ENCODE measurements at places on chromosomes 7 and 10. TPM values are rescaled to one million over a fixed set of nuclear protein-coding genes. Genes with fewer than 3 reads are reported as not detected.

The NUTM2D gene
- total RNA-seq = 2.8 TPM

DNA sequence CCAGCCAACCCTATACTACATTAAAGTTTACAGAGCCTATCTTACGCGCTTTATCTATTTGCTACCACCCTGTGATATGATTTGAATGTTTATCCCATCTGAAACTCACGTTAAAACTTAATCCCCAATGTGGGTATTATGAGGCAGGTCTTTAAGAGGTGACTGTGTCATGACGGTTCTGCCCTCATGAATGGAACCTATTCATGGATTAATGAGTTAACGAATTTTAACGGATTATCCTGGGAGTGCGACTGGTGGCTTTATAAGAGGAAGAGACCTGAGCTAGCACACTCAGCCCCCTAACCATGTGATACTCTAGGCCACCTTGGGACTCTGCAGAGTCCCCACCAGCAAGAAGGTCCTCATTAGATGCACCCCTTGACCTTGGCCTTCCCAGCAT, 37.8 kb downstream of the SRPK2 start:
- H3K27ac ChIP-seq = no peak overlapping the region
- H3K4me1 ChIP-seq = peaks cover 36% of the 10 kb centered on the region
- no peaks in the 10 kb centered on the region for H3K36me3 ChIP-seq
- no peak overlapping the region for H3K4me3 ChIP-seq
- no peaks in the 10 kb centered on the region for H3K27me3 ChIP-seq

GRCh38 chr10:62087329-62087728, 181.3 kb downstream of the RTKN2 start:
- no peak overlapping the region for H3K4me3 ChIP-seq
- no peaks in the 10 kb centered on the region for H3K4me1 ChIP-seq
- no peaks in the 10 kb centered on the region for H3K27me3 ChIP-seq
- H3K36me3 ChIP-seq = no peaks in the 10 kb centered on the region
- H3K27ac ChIP-seq = no peak overlapping the region

The GPR146 gene
- 2.4 TPM for total RNA-seq

GRCh38 chr7:105874055-105874454, 2.3 kb downstream of the ATXN7L1 start:
- no peak overlapping the region for H3K27ac ChIP-seq
- no peaks in the 10 kb centered on the region for H3K27me3 ChIP-seq
- H3K4me3 ChIP-seq = no peak overlapping the region
- H3K4me1 ChIP-seq = peaks cover 40% of the 10 kb centered on the region

- no peaks in the 10 kb centered on the region for H3K27me3 ChIP-seq
- no peaks in the 10 kb centered on the region for H3K36me3 ChIP-seq
- H3K4me3 ChIP-seq = no peak overlapping the region
- DNase-seq = no peak
- no peaks in the 10 kb centered on the region for H3K4me1 ChIP-seq
Measured at GRCh38 chr7:144682581-144683280, 153.1 kb downstream of the TPK1 start.

The SLC16A9 gene
- 5.9 TPM for total RNA-seq

The NRG3 gene
- total RNA-seq = not detected

GRCh38 chr10:116989439-116989838, 15.5 kb downstream of the SHTN1 start:
- no peak overlapping the region for H3K4me3 ChIP-seq
- DNase-seq = no peak
- H3K36me3 ChIP-seq = no peaks in the 10 kb centered on the region
- no peak overlapping the region for H3K27ac ChIP-seq

- no peak for DNase-seq
- H3K4me3 ChIP-seq = no peak overlapping the region
- H3K27me3 ChIP-seq = no peaks in the 10 kb centered on the region
- H3K27ac ChIP-seq = no peak overlapping the region
- peaks cover 11% of the 10 kb centered on the region for H3K4me1 ChIP-seq
Measured at GRCh38 chr7:94188350-94188749, 184.2 kb upstream of the BET1 start.

- H3K4me3 ChIP-seq = no peak overlapping the region
- no peaks in the 10 kb centered on the region for H3K4me1 ChIP-seq
- H3K27ac ChIP-seq = no peak overlapping the region
- DNase-seq = peak; percentile 21
- peaks cover 4% of the 10 kb centered on the region for H3K27me3 ChIP-seq
Measured at GRCh38 chr10:131453721-131454634, 142.5 kb upstream of the TCERG1L start.

- no peaks in the 10 kb centered on the region for H3K27me3 ChIP-seq
- H3K4me1 ChIP-seq = peaks cover 5% of the 10 kb centered on the region
- peaks cover 22% of the 10 kb centered on the region for H3K36me3 ChIP-seq
- no peak overlapping the region for H3K27ac ChIP-seq
- no peak overlapping the region for H3K4me3 ChIP-seq
Measured at GRCh38 chr10:103083977-103084320, 109.1 kb downstream of the NT5C2 start.

- DNase-seq = no peak
- H3K27me3 ChIP-seq = no peaks in the 10 kb centered on the region
- no peaks in the 10 kb centered on the region for H3K36me3 ChIP-seq
- H3K4me1 ChIP-seq = no peaks in the 10 kb centered on the region
- H3K27ac ChIP-seq = no peak overlapping the region
- H3K4me3 ChIP-seq = no peak overlapping the region
Measured at GRCh38 chr10:81570878-81571794, 303.9 kb upstream of the NRG3 start.

All from HCT116 (cell line).